ENCODE measurements at places on chromosomes 1 and 21.

- DNase-seq, result no peak
Measured at GRCh38 chr21:29224006-29224405, 74.7 kb upstream of the BACH1 start.

- DNase-seq, result no peak
Measured at GRCh38 chr21:36747815-36748383, 49.0 kb downstream of the SIM2 start.

- no peak for DNase-seq
Measured at GRCh38 chr21:38787461-38788274, 18.1 kb upstream of the ETS2 start.

GRCh38 chr1:44806704-44807363, at the start of gene DYNLT4:
TSS of gene DYNLT4 (minus strand) at chr1:44807351. CDS start at chr1:44806668, 683 bp downstream.
- no peak for DNase-seq

GRCh38 chr1:232504651-232505050, 125.3 kb downstream of the SIPA1L2 start:
- DNase-seq, result no peak

GRCh38 chr1:93346421-93346993, 800 bp downstream of the DR1 start:
- no peak for DNase-seq

DNA sequence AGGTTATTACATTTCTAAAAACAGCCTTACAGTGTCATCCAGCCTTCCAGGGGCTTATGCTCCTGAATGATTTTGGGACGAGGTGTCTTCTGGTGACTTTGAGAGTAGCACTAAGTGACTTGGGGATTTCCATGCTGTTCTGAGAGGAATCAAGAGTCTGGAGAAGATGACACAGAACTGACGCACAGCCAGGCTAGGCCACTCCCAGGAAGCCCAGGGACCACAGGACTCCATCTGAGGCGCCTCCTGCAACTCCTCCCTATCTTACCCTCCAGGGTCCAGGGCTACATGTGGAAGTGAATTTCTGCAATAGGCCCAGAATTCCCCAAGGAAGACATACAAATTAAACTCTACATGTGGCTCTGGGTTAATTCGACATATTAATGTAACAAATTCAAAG, 92.5 kb downstream of the SLC25A24 start:
- DNase-seq, result no peak
